ENCODE measurements at places on chromosomes 4 and X.

- DNase-seq, result no peak
Observed at GRCh38 chrX:38224160-38224559, 3.5 kb upstream of the SRPX start.

DNA sequence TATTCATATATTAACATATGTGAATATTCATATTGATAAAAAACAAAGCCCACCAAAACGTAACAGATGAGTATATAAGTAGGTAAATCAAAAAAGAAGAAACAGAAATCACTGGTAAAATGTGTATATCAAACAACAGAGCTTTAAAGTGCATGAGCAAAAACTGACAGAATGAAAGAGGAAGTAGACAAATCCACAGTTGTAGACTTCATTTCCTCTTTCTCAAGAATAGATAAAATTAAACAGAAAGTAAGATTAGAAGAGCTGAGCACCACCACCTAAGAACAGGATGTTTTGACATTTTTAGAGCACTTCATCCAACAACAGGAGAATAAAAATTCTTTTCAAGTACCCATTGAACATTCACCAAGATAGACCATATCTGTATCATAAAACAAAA lies 64.6 kb downstream of the CNKSR2 start:
- DNase-seq, result no peak

GRCh38 chr4:53348046-53348445 lies 17.8 kb downstream of the SCFD2 start:
- DNase-seq, result no peak

- no peak for DNase-seq
Observed at GRCh38 chr4:110967936-110968335, 345.1 kb upstream of the PITX2 start.

GRCh38 chr4:101280866-101281600 lies 66.3 kb downstream of the PPP3CA start:
- DNase-seq, result no peak

DNA sequence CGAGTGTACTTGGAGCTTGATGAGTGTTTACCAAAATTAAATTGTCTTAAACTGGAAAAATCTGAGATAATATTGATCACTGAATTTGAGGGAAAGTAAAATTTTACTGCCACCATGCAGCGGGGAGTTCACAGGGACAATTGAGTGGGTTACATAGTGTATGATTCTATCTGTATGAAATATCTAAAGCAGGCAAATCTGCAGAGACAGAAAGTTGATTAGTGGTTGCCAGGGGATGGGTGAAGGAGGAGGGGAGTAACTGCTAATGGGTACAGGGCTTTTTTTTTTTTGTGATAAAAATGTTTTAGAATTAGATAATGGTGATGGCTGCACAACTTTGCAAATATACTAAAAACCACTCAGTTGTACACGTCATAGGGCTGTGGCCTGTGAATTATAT lies 35.4 kb upstream of the PDLIM3 start:
- DNase-seq, result no peak

DNA sequence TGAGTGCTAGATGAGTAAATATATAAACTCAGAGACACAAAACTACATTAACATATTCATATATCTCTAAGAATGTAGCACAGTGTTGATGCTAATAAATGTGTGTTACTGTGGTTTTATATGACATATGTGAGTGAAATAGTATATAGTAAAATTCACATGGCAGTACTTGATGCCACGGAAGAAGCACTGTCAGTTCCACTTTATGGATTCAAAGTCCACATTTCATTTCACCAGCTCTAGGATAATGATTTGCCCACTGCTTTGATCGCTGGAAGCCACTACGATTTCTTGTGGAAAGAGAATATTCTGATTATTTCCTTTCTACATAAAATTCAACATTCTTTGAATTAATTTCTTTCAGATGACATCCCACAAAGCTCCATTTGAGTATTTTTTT lies 181.2 kb downstream of the GBA3 start:
- no peak for DNase-seq

DNA sequence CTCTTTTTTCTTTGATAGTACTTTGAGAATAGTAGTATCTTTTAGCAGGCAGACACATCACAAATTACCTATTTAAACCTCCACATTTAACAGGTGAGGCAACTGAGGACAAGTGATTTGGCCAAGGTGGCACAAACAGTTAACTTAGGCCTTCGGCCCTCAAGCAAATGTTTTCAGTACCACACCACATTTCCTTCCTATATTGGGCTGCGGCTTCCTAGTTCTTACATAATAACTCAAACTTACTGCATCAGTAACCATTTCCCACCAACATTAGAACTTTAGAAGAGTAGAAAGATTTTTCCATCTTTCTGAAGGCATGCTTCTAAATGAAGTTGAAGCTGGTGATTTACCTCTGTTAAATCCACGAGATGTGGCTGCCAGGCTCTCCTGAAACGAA lies 63.2 kb upstream of the SLC4A4 start:
- DNase-seq, result no peak

DNA sequence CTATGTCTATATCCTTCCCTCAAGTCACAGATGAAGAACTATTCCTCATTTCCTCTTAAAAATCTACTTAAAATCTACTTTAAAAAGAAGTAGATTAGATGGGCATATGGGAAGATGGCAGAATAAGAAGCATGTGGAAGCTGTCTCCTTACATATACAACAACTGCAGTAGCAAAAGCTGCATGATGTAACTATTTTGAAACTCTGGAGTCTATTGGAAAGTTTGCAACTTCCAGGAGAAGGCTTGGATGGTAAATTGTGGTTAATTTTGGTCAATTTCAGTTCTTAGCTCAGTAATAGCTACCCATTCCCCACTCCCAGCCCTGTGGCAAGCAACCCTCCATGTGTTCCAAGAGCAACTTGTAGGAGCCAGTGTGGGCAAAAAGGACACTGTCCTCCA lies 36.9 kb downstream of the MORC4 start:
- DNase-seq, result no peak

DNA sequence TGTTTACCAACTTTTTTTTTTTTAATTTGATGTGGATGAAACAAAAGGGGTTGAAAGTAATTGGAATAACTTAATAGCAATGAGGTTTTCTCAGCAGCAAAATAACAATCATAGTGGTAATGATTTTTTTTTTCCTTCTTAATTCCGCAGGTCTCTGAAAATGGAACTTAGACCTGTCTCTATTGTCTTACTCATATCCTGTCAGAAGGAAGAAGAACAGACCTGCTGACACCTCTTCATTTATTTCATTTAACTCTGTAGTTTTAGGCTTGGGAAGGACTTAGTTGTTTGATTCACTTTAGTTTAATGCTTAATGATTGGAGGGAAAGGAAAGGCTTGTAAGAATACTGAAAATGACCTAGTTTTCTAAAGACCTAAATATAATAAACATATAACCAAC lies 9.0 kb downstream of the PCDH18 start:
- no peak for DNase-seq

DNA sequence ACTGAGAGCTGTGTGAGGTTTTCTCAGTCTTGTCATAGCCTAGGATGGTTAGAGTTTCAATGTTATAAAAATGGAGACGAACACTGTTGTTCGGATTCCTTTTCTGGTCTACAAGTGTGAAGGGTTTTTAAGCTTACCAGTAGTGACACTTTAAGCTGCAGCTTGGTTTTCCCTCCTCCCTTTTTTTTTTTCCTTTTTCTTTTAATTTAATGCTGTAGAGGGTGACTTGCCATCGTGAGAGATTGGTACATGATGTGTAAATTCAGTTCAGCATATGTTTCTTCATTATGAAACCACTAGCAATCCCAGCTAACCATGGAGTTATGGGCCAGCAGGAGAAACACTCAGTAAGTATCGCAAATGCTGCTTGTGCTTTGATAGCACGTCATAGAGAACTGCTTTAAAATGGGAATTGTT lies 165.0 kb downstream of the RAPGEF2 start:
- no peak for DNase-seq

DNA sequence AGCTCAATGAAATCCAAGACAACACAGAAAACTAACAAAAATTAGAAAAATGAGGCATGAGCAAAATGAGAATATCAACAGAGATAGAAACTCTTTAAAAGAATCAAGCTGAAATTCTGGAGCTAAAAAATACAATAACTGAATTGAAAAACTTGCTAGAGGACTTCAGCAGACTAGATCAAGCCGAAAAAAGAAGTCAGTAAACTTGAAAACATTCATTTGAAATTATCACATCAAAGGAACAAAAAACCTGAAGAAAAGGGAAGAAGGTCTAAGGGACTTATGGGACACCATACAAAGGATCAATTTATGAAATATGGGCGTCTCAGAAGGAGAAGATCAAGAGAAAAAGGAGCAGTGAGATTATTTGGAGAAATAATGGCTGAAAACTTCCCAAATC lies 131.3 kb downstream of the PTCHD1 start:
- no peak for DNase-seq

GRCh38 chrX:5876984-5877596 lies 351.6 kb downstream of the NLGN4X start:
- no peak for DNase-seq

DNA sequence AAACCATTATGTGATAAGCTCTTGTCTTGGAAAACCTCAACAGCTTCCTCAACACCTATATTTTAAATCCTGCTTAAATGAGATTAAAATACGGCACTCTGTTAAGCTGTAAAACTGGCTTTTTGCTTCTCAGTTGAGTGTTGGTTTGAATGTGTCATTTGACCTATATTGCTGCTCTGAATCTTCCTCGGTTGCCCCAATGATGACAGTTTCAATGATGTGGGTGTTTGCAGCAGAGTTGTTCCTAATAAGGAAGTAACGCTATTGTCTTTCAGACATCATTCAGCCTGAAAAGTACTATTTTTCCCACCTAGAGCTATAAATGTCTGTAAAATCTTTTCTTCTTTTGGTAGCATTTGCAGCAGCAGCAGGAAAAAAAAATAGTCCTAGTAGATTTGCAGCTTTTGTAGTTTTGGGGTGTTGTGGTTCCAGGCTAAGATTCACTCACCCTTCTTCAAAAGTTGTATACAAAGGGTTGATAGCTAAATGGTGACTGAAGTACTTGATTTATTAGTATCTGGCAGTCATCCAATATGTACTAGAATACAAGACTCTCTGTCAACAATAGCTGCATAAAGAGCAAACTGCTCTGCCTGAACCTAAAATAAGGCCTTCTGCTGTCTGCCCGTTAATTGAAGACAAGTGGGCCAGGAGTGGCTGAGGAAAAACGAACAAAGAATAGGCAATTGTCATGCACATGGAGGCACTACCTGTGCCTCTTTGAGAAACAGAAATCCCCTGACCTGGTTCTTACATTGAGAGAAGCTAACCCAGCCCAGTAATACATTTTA lies 333.1 kb downstream of the IL1RAPL1 start:
- DNase-seq, result no peak

GRCh38 chrX:135396566-135396965 lies 25.2 kb upstream of the SMIM10L2A start:
- DNase-seq, result no peak

DNA sequence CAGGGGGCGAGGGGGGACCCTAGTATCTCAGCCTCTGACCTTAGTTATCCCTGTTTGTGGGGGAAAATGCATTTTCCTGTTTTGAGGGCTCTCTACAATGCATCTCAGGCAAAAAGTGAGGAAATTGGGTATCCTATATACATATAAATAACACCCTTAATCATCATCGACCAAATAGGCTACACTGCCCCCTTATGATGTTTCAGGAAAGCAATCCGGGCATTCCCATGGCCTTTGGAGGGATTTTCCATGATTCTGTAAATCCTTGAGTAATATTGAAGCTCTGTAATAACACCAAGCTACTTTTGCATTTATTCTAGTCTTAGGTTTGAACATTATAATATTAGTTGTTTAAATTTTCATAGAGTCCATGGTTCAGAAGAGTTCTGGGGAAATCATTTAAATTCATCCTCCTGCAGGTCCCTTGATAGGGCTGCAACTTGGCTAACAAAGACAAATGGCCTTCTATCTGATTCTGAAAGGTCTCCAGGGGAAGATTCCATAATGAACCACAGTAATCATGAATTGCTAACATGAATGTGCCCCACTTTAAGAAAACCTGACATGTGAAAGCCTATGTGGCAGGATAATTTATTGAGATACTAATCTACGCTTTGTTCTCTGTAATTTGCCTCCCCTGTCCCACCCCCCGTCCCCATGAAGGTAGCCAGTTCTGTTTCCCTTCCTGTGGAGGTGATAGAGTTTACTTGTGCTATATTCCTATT lies 91.5 kb upstream of the SCOC start:
- no peak for DNase-seq

DNA sequence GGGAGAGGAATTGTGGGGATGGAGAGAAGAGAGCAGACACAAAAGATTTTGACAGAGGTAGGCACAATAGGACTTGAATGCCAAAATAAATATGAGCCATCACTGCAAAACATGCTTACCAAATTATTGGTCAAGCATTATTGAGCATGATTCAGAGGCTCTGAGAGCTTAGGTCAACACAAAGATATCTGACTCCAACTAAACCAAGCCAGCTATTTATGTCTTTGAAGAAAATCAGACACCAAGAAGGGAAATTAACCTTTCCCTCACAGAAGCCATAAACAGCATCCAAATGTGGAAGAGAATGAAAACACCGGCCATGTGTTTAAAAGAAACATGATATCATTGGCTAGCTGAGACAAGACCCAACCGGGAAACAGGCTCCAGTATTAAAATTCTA lies 323.2 kb downstream of the RAB28 start:
- DNase-seq, result no peak

DNA sequence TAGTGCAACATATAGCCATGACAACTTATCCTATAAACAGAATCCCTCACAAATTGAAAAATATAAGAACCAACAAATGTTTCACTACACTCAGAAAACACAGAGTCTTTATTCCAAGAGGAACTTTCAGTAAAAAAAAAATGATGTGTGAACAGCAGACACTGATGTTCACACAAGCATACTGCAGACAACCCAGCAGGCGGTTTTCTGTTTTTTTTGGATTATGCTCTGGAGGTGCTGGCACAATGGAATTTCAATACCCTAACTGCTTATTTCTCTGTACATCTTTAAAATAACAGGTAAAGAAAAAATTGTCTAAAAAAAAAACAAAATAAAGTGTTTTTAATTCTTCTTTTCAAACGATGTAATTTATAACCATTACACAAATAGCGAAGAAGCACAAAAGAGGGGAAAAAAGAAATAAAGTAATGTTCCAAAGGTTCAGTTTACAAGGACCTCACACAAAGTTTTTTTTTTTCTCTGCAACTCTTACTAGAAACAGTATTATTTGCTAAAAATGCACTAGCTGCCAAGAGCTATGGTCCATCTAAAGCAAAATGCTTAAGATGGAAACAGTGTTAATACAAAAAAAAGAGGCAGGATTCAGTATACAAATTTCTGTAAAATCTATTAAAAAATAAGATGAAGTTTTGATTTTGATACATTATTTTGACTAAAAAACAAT lies 55.3 kb downstream of the ANAPC10 start:
- no peak for DNase-seq

DNA sequence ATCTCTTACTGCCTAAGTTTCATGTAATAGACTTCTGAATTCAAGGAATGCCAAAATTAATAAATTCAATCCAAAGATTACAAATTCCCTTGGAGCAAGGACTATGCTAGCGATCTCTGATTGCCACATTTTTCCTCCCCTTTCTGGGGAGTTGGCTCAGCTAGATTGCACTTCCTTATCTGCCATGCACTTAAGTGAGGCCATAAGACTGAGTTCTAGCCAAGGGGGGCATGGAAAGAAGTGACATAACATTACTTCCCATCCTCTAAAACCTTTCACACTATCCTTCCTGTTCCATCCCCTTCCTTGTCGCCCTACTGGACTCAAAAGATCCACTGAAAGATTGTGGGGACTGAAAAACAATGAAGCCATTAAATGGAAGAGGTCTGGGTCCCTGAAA lies 53.8 kb upstream of the TXK start:
- DNase-seq, result no peak

- DNase-seq, result no peak
Observed at GRCh38 chr4:53908661-53909078, 155.7 kb downstream of the CHIC2 start.
